NCI-H1694 treated with DMSO at 0.1 percent for 48 hours (cell line): ENCODE measurements at places on chromosomes 11 and 22.

- DNase-seq, result no peak
These were observed 218.3 kb upstream of the CTSC start for GRCh38 chr11:88555829-88556202.

DNA sequence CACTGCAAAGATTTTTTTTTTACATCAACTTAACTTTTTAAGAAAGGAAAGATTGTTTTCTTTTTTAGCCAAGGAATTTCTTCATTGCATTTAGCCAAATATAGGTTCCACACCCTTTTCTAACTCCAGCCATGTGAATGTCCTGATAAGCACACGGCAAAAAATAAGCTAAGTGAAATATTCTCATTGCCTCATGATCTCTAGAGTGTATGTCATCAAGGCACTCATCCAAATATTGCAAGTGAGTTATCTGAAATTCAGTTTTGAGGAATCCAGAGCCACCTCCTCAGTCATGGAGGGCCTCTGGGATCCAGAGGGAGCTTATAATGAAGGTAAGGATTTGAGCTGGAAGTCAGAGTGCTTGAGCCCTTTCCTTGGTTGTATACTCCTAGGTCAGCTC is 80.0 kb downstream of the BLID start:
- no peak for DNase-seq

- no peak for DNase-seq
These were observed 14.9 kb upstream of the MUC2 start for GRCh38 chr11:1059759-1060158.

DNA sequence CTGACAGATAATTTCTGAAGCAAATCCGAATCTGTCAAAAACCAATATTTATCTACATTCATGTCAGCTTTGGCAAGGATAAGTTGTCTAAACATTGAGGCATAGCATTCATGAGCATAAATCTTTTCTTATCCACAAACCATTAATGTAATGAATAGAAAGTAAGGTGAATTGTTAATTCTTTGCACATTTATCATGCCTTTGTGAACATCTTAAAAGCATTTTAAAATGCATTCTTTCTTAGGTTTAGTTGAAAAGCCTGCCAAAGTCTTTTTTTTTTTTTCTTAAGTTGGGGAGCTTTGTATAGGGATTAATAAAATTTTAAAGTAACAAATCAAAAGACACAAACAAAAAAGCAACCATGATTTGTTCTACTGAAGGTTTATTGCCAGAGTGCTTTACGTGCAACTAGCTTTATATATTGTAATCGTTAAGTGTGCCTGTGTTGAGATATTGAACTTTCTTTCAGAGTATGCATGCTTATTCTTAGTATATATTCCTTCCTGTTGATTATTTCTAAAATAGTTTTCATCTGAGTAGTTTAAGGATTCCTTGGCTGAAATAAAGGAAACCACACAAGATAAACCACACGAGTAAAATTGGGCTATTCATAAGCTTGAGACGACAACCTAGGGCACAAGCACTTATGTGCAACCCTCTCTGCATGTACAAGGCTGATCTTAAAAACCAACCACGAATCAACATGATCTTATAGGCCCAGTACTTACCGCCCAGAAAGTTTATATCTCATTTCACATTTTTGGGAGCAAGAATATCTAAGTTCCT is 1110.9 kb upstream of the CNTN5 start:
- no peak for DNase-seq

DNA sequence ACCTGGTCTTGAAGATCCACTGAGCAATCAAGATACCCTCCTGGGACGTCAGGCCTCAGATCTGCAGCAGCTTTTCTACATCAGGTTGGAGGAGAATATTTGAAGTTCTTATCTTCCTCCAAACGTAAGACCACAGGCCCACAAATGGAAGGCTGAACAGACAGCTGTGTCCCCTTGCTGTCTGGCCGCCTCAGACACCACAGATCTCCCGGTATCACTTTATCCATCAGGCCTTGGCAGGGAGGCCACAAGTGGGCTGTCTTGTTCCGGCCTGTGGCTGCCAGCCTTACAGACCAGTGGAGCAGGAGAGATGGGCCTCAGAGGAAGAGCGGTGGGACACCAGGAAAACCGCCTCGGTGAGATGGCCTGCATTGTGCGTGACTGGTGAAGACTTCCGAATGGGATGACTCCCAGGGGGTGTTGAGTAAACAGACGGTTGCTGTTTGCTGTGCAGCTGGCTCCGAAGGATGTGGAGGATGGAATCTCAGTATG is 15.9 kb downstream of the UBASH3B start:
- DNase-seq, result no peak

DNA sequence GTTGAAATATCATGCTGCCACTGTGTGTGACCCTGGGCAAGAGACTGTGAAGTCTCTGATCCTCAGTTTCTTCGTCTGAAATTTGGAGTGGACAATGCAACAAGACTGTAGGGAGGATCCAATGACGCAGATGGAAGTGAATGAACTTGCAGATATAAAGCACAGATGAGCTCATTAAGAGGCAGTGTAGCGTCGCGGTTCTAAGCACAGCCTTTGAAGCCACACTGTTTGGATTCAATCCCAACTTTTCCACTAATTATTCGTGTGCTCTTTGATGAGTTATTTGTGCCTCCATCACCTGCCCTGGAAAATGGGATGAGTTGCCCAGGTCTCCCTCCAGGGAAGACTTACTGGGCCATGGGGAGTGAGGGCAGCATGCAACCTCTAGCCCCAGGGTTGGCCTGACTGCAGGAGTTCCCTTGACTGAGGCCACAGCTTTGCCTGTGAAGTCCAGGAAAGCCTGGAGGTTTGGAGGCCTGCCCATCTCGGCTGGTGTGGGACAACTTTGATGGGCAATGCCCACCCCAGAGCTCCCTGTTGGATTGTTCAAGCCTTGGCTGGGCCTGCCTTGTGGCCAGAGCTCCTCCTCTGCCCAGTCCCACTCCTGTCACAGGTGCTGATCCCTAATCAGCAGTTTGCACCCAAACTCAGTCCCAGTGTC is 266.0 kb upstream of the B3GAT1 start:
- no peak for DNase-seq

DNA sequence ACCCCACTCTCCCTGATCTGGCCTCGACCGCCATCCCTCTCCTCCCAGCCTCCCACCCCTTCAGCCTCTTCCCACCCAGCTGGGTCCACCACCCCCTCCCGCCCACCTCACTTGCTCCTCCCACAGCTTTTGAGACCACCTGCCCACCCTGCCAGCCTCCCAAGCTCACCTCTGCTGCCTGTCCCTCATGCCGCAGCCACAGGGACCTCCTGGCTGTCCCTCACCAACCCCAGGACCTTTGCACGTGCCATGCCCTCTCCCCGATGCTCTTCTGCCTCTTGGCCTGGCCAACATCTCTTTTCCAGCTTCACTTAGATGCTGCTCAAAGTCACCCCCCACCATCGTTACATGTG is 6.5 kb downstream of the PNPLA5 start:
- DNase-seq, result no peak

DNA sequence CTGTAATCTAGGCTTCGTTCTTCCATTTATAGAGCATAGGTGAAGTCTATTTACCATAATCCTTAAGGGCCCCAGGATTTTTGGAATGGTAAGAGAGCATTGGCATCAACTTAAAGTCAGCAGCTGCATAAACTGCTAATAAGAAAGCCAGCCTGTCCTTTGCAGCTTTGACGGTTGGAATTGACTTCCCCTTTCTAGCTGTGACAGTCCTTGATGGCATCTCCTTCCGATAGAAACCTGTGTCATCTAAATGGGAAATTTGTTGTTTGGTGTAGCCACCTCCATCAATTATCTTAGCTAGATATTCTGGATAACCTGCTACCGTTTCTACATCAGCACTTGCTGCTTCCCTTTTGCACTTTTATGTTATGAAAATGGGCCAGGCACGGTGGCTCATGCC is 58.0 kb upstream of the GLYATL1B start:
- no peak for DNase-seq

DNA sequence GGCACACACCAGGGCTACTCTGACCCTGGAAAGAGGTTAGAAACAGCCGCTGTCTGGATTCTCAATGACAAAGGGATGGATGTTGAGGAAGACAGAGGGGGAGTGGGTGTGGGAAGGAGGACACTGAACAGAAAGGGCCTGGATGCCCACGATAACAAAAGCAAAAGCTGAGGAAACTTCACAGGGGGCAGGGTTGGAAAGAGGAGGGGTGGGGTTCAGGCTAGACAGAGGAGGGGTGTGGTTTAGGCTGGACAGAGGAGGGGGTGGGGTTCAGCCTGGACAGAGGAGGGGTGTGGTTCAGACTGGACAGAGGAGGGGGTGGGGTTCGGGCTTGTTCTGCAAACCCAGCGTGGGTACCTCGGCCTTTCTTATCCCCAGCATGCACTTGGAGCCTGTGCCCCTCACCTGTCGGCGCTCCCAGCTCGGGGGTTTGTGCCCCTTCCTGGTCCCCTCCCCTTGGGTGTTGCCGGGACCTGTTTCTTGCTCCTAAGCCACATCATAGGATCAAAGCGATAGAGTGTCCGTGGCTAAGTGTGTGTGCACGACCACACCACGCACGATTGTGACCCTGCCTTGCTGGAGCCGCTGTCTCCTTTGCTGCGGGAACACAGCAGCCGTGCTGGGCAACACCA is 75.6 kb downstream of the BRD1 start:
- DNase-seq, result no peak

DNA sequence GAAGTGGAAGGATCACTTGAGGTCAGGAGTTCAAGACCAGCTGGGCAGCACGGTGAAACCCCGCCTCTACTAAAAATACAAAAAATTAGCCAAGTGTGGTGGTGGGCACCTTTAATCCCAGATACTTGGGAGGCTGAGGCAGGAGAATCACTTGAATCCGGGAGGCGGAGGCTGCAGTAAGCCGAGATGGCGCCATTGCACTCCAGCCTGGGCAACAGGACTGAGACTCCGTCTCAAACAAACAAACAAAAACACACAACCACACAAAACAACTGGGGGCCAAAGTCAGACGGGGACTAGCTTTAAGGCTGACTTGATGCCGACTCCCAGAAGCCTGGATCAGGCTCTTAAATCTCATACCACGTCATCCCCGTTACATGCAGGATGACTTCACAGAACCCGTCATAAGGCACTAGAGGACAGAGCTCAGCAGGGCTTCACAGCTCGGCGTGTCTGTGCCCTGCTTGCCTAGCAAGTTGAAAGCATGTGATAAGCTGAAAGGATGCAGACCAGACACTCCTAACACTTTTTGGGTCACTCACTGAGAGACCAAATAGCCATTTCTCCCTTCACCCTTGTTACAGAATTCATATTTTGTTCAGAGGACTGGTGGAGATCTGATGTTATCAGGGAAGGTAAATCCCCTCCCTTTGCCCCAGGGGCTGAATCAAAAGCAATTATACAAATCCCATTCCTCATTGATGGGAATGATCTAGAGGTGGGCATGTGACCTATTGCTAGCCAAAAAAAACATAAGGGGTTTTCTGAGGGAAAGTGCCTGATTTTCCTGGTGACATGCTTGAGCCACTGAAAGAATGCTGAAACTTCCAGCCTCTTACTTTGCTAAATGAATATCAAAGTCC is 65.4 kb downstream of the GAB2 start:
- DNase-seq, result no peak

GRCh38 chr11:79035881-79036280 is 404.9 kb downstream of the TENM4 start:
- no peak for DNase-seq

GRCh38 chr11:130947889-130948288 is 31.6 kb upstream of the SNX19 start:
- no peak for DNase-seq

DNA sequence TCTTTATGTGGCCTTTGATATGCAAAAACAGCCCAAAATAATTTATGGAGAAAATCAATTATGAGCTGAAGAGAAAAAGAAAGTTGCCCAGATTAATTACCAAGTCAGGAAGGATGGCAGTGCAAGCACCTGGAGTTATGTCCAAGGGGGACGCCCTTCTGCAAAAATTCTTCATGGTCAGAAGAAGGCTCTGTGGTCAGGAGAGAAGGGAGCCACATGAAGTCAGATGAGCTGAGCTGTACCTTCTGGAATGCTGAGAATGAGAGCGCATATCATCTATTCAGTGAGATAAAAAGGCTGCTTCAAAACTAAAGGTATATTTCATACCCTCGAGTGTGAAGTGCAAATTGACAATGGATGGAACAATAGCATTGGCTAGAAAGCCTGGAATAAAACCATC is 607.4 kb downstream of the NTM start:
- DNase-seq, result no peak

GRCh38 chr11:117874253-117874909 is 2.1 kb downstream of the FXYD6 start:
- DNase-seq, result no peak

GRCh38 chr22:31350410-31350863 is 4.3 kb upstream of the PATZ1 start:
- DNase-seq, result peak; percentile 65

- no peak for DNase-seq
These were observed 14.2 kb downstream of the INCENP start for GRCh38 chr11:62137881-62138629.

DNA sequence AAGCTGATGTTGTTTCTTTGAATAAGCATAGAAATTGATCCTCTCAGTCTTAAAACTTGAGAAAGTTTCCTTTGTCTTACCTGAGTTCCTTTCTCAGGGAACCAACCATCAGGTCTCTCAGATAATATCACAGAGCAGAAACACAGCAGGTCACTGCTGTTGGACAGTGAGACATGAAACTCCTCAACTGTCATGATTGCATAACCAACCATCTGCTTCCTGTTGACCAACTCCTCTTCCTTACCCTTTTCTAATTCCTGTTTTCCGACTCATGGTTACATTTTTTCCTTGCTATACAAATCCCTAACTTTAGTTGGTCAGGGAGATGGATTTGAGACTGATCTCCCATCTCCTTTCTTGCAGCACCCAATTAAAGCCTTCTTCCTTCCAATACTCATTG is 845.3 kb downstream of the FAM181B start:
- no peak for DNase-seq
